ENCODE measurements at places on chromosomes 12 and 14. TPM values are rescaled to one million over a fixed set of nuclear protein-coding genes. Genes with fewer than 3 reads are reported as not detected.

DNA sequence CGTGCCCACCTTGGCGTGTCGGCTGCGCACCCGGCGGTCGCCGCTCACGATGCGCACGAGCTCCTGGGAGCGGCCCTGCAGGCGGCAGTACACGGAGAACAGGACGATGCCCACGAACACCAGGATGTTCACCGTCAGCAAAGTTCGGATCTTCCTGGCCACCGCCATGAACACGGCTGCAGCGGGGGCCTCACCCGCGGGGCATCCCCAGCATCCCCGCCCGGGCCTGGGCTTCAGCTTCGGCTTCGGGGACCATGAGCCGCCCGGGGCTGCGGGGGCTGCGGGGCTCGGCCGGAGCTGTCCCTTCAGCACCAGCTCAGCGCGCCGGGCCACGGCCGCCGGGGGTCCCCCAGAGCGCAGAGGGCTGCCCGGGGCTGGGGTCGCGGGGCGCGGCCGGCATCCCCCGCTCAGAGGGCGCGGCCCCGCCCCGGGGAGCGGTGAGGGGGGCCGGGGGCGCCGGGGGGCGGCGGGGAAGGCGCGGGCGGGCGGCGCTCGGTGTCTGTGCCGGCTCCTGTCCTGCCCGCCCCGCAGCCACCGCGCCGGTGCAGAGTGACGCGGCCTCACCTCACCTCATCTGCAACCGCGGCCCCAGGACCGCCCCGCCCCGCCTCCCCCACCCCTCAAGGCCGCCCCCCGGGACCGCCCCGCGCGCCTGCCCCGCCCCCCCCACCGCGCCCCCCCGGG lies at the start of gene GALNT9:
Gene GALNT9 (minus strand): TSS at position 554 of the 684 bp plus-strand sequence. CDS start 386 bp downstream, at position 168.
- no peak within 1 kb of the TSS for H3K4me3 ChIP-seq
- H3K27ac ChIP-seq = no peak within 1 kb of the TSS
- peaks cover 3% of the 10 kb centered on the region for H3K36me3 ChIP-seq
- no peaks in the 10 kb centered on the region for H3K4me1 ChIP-seq
- H3K27me3 ChIP-seq = peaks cover 21% of the 10 kb centered on the region

DNA sequence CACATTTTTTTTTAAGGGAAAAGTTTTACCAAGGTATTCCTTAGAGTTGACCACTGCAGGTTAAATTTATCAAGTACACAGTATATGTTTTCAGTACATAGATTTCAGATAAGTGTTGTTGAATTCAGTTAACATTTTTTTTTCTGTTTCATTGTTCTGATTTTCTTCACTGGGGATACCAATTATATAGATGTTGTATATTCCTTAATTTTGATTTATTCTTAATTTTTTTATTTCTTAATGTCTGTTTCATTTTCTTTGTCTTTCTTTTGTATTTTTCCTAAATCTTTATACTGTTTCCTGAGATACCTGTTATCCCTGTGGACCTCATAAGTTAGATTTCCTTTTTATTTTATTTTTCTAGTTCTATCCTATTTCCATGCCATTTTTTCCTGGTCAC lies 234.8 kb downstream of the TTC6 start:
- DNase-seq = no peak
- H3K36me3 ChIP-seq = no peaks in the 10 kb centered on the region
- H3K27me3 ChIP-seq = no peaks in the 10 kb centered on the region
- no peak overlapping the region for H3K27ac ChIP-seq
- H3K4me3 ChIP-seq = no peak overlapping the region

Gene PROX2
- total RNA-seq = not detected

DNA sequence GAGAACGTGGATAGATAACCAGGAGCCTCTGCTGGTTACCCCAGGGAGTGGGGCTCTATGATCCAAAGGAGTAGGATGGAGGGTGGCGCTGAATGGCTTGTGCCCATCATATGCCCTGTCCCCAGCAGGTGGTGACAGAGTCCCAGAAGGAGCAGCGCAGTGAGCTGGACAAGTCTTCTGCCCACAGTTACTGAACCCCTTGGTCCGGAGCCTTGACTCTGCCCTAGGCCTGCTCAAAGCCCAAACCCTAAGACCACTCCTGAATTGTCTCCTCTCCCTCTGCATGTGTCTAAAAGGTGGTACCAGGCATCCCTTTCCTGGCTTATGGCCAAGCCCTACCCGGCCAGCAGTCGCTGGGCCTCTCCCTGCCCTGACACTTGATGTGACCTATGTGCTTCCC lies 3.2 kb downstream of the PRPH start:
- H3K4me1 ChIP-seq = peaks cover 40% of the 10 kb centered on the region
- peak overlapping the region; percentile 44 for H3K4me3 ChIP-seq
- H3K27ac ChIP-seq = no peak overlapping the region
- H3K36me3 ChIP-seq = no peaks in the 10 kb centered on the region

DNA sequence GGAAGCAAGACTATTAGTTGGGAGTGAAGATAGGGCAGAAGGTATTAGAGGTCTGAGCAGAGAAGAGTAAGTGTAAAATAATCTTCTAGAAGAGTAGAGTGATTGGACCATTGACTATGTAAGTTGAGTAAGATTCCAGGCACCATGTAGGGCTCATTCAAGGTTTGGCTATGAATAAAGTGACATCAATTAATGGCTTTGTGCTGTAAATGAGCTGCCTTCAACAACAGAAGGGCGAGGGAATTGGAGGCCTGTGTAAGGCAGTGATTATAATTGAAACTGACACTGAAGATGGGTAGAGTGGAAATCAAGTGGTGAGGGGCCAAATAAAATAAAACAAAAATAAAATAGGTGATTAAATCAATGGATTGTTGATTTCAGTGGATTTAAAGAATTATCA lies 26.4 kb downstream of the PTPRQ start:
- no peaks in the 10 kb centered on the region for H3K27me3 ChIP-seq
- no peak overlapping the region for H3K4me3 ChIP-seq
- DNase-seq = no peak

- no peaks in the 10 kb centered on the region for H3K27me3 ChIP-seq
- peaks cover 70% of the 10 kb centered on the region for H3K36me3 ChIP-seq
- H3K27ac ChIP-seq = peak overlapping the region; percentile 88
Measured at GRCh38 chr12:53295891-53296219, 513 bp downstream of the PFDN5 start.

DNA sequence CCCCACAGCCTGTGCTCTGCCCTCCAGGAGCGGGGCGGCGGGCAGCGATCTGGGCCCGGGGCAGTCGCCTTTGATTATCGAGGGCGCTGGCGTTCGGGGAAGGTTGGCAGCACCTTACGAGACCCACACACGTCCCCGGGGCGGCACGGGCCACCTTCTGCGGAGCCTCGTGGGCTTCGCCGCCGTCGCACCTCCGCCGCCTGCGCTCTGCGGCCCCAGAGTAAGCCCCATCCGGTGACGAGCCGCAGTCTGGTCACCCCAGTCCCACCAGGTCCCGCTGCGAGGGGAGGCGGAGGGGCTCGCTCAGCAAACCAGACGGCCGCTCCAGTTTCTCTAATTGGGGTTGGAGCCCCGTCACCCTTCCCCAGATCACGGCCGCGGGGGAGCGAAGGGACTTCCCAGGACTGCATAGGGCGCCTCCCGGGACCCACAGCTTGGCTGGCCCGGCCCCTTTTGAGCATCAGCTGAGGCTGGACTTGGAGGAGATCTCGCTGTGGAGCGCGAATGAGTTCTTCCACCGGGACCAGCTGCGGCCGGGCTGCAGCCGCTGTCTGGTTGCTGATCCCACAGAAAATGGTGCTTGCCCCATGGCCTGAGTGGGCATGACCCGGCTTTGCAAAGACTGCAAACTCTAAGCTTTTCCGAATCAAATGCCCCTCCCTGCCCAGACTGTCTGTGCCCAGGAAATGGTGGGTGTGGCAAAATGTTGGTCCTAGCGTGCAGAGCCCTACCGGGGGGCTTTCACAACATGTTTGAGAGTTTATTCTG lies 560 bp downstream of the LGALS3 start:
- peak overlapping the region; percentile 75 for H3K4me3 ChIP-seq
- DNase-seq = peak; percentile 63
- peaks cover 35% of the 10 kb centered on the region for H3K36me3 ChIP-seq
- H3K27ac ChIP-seq = peak overlapping the region; percentile 47
- peaks cover 58% of the 10 kb centered on the region for H3K4me1 ChIP-seq

DNA sequence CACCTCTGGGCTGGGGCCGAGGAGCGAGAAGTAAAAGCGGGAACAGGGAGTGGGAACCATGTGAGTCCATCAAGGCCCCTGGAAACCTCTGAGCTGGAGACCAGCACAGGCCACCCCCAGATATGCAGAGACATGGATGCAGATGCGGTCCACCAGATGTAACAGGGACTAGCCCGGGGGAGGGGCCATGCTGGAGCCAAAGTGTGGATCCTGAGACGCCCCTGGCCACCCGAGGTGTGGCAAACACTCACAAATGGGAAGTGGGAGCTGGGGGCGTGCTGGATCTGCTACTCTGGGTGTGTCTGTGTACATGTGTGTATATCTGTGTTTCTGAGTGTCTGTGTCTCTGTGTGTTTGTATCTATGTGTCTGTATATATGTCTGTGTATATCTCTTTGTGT lies 12.8 kb downstream of the MYL2 start:
- H3K27ac ChIP-seq = no peak overlapping the region
- no peak overlapping the region for H3K4me3 ChIP-seq
- no peaks in the 10 kb centered on the region for H3K36me3 ChIP-seq
- no peak for DNase-seq
- peaks cover 2% of the 10 kb centered on the region for H3K4me1 ChIP-seq
- H3K27me3 ChIP-seq = no peaks in the 10 kb centered on the region

Gene DAO
- total RNA-seq = not detected

GRCh38 chr14:54688229-54688628 lies 121.3 kb downstream of the SAMD4A start:
- no peak for DNase-seq
- no peak overlapping the region for H3K4me3 ChIP-seq
- no peaks in the 10 kb centered on the region for H3K36me3 ChIP-seq
- peaks cover 26% of the 10 kb centered on the region for H3K27me3 ChIP-seq
- no peak overlapping the region for H3K27ac ChIP-seq
- H3K4me1 ChIP-seq = peaks cover 19% of the 10 kb centered on the region

DNA sequence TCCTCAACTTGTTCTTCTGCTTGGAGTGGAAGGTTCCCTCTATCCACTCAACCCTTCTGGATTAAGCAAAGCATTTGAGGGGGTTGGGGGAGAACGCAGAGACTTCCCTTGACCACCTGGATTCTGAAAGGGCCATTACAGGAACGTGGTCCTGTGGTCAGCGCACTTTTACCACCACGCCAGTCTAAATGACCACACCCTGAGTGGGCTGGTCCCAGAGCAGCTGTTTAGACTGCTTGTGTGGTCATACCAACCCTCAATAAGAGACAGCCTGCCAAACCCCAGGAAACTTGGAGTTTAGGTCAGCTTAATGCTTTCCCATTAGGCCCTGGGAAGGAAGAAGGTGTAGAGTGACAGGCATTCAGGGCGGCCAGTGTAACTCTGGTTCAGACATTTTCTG lies 165.5 kb upstream of the ATP2B1 start:
- no peak overlapping the region for H3K4me3 ChIP-seq
- peaks cover 5% of the 10 kb centered on the region for H3K36me3 ChIP-seq
- no peak for DNase-seq
- H3K27ac ChIP-seq = no peak overlapping the region
- peaks cover 8% of the 10 kb centered on the region for H3K4me1 ChIP-seq

GRCh38 chr12:120821878-120822277 lies 82.3 kb downstream of the SPPL3 start:
- H3K4me3 ChIP-seq = no peak overlapping the region
- H3K36me3 ChIP-seq = no peaks in the 10 kb centered on the region
- no peaks in the 10 kb centered on the region for H3K27me3 ChIP-seq
- peaks cover 22% of the 10 kb centered on the region for H3K4me1 ChIP-seq
- H3K27ac ChIP-seq = no peak overlapping the region
- DNase-seq = no peak

Gene PLEKHG7
- total RNA-seq = 0.05 TPM

Gene LIMA1
- total RNA-seq = 59.9 TPM

DNA sequence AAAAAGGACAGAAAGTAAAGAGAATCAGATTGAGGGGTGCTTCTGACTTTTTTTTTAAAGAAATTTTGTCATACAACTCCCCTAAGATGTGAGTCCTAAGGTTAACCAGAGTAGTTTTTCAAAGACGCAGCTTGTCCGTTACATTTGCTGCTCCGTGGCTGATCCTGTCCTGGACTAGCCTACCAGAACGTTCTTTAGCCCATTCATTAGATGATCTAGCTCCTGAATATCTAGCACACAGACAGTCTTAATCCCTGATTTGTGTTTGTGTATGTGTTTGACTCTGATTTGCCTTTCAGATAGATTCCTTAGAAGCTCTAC lies 60.3 kb downstream of the SAMD4A start:
- peaks cover 4% of the 10 kb centered on the region for H3K36me3 ChIP-seq
- peak overlapping the region; percentile 82 for H3K27ac ChIP-seq
- H3K27me3 ChIP-seq = no peaks in the 10 kb centered on the region
- H3K4me1 ChIP-seq = peaks cover 44% of the 10 kb centered on the region
- no peak for DNase-seq

Gene CCDC38
- not detected for total RNA-seq

Gene LRTM2
- not detected for total RNA-seq

Gene INTS13
- total RNA-seq = 45.8 TPM

Gene GUCY2C
- total RNA-seq = not detected

GRCh38 chr14:79568594-79568993 lies 642.7 kb downstream of the DIO2 start:
- no peaks in the 10 kb centered on the region for H3K27me3 ChIP-seq
- H3K36me3 ChIP-seq = no peaks in the 10 kb centered on the region
- no peaks in the 10 kb centered on the region for H3K4me1 ChIP-seq

Gene KCTD10
- total RNA-seq = 45.2 TPM
